COR-L47 (cell line): ENCODE measurements at places on chromosomes 1 and 21.

DNA sequence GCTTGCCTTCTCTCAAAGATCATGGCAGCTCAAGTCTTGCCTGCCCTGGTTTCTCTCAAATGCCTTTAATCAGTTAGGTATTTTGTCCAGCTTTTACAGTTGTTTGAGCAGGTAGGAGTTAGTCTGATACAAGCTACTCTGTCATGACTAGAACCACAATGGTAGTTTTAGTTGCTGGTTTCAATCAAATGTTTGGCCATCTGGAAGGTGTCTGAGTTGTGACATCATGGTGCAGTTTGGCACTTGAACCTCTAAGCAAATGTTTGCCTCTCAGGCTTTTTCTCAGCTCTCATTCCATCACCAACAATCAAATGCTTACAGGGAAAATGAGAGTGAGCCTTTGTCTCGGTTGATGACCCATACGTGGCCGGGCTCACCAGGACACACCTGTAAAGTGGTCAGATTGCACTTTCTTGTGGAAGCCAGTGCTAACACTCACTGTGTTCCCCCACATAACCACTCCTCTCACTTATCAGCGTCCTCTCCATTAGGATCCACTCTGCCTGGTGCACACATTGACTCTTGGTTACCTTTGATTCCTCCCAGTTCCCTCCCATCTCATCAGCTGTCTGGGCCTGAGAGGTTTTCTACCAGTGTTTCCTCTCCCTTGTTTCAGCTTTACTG lies 67.5 kb downstream of the CCDC185 start:
- no peak for DNase-seq

GRCh38 chr1:31575369-31576140 lies 760 bp upstream of the TINAGL1 start:
- DNase-seq = no peak

- DNase-seq = no peak
These were observed 285.0 kb downstream of the DUSP10 start for GRCh38 chr1:221456918-221457317.

GRCh38 chr1:38489844-38490270 lies 369.7 kb downstream of the RRAGC start:
- peak; percentile 19 for DNase-seq

DNA sequence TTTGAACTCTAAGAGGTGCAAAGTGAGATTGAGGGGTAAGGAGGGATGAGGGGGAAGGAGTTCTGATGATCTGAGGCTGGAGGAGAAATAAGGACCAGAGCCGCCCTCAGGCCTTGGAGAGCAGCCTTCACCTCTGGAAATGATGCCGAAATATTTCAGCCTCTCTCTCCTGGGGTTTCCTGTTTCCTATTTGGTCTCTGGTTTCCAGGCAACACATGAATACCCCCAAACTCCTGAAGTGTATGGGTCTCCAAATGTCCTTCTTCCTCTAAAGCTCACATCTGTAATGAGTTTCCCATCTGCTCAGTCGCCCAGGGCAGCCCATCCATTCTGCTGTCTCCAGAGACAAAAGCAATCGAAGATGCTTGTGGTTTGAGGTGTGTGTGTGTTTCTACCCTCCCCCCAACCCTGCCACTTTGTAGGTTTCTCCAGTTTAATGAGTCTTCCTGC lies 52.0 kb upstream of the FAM20B start:
- DNase-seq = no peak

GRCh38 chr1:188782220-188782841 lies 1695.3 kb downstream of the BRINP3 start:
- DNase-seq = peak; percentile 4
